ENCODE measurements at places on chromosomes 16 and 17.

DNA sequence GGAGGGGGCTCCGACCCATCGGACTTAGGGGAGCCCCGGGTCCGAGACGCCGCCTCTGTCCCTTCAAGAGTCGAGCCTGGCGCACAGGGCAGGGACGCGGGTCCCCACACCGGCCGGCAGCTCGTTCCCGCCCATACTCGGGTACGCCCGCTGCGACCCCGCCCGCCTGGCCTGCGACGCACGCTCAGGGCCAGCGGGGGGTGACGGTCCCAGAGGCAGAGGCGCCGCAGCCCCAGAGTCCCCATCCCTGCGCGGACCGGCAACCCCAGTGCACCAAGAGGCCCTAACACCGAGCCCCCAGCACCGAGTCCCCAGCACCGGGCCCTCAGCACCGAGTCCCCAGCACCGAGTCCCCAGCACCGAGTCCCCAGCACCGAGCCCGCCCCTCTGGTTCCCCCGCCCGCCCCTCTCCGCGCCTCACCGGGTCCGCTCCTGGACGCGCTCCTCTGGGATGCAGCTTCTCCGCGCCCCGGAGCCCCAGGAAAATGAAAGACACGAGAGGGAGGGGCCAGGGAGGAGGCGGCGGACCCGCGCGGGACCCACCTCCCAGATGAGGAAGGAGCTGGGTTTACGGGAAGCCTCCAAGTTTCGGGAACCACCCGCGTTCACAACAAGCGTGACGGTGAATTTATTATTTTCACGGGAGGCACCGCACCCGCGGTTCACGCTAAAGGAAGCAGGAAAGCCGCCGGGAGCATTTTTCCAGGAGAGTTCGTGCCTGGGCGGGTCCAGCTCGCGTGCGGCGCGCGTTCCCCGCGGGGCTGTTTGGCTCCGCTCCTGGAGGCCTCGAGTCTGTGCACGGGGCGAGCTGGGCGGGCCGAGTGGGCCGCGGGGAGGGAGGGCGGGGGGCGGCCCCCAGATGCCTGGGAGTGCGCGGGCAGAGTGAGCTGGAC is at the start of gene SECTM1:
SECTM1 (minus strand) TSS at position 488 of the 893 bp plus-strand sequence. CDS start 6,526 bp downstream, outside the sequence.
- DNase-seq = no peak

GRCh38 chr16:12061336-12062055 is 85.0 kb downstream of the SNX29 start:
- DNase-seq = no peak

DNA sequence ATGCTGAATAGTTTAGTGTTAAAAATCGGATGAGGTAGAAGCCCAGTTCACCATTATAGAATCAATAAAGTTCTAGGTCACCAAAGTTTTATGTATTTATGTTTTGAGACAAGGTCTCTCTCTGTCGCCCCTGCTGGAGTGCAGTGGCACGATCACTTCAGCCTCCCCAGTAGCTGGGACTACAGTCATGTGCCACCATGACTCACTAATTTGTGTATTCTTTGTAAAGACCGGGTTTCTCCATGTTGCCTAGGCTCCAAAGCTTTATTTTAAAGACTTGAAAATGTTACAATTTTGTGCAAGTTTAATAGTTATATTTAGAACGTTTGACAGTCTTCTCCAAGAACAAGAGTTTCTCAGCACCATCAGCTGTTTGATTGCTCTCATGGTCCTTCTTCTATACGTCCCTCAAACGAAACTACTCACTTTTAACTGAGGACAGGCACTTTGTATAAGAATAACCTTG is 32.1 kb downstream of the NDE1 start:
- no peak for DNase-seq

DNA sequence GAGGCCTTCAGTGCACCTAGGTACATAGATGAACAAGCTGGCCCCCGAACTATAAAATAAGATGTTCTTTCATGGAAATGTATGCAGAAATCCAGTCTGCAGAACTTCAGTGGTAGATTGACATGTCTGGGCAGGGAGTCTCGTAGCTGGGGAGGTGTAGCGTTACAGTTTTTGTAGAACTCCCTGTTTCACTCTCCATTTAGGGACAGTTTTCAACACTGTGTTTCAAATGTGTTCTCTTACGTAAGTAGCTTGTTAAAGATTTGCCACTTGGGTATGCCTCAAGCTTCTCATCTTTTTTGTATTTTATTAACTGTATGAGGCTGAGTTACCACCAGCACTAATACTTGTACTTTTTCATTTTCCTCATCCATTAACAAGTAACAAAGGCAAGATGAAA is 46.6 kb downstream of the PLD6 start:
- no peak for DNase-seq

- no peak for DNase-seq
Measured at GRCh38 chr16:1781254-1781653, 1.1 kb downstream of the SPSB3 start.

DNA sequence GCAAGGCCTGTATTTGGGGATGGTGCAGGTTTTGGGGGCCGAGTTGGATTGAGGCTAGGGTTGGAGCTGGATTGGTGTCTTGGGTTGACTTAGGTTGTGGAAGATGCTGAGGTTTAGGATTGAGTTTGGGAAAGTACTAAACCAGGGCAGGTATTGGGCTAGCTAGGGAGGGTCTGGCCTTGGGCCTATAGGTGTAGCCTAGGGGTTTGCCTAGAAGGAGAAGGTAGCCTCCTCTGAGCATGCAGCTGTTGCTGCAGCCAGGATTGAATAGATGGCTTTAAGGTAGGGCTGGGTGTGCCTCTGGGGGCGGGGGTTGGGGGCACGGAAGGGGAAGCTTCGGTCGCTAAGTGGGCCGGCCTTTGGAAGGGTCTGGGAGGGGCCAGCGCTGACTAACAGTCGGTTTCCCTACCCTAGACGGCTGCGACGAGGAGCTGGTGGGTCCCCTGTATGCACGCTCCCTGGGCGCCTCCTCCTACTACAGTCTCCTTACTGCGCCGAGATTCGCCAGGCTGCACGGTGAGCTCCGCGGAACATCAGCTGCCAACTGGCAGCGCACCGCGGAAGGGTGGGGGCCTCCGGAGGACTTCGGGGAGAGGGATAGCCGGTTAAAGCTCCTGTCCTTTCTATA is 1.2 kb downstream of the CNTNAP1 start:
- no peak for DNase-seq

DNA sequence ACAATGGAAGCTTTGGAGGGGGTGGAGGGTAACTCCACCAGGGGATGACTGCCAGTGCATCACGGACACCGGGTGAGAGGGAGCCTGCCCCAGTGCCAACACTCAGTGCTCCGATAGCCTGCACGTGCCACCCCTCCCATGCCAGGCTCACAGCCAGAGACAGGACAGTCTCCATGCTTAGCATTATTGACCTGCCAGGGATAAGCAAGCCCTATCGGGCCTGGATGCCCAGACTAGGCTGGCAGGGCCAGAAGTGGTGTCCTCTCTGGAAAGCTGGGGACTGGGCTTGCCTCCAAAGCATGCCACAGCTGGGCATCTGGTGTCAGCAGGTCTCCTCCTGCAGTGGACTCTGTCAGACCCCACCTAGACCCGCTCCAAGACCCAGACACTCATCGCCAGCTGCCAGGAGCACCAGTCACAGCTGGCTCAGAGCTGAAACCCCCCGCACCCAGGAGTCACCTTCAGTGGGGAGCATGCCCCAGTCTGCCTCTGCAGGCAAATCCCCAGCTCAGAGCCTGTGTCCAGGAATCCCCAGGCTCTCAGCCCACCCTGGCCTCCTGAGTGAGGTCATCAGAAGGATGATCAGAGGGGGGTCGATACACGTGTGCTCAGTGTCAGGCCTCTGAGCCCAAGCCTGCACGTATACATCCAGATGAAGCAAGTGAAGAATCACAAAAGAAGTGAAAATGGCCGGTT is 1.8 kb upstream of the RHBDF1 start:
- no peak for DNase-seq

GRCh38 chr17:80028030-80028429 is 7.6 kb downstream of the TBC1D16 start:
- DNase-seq = no peak

DNA sequence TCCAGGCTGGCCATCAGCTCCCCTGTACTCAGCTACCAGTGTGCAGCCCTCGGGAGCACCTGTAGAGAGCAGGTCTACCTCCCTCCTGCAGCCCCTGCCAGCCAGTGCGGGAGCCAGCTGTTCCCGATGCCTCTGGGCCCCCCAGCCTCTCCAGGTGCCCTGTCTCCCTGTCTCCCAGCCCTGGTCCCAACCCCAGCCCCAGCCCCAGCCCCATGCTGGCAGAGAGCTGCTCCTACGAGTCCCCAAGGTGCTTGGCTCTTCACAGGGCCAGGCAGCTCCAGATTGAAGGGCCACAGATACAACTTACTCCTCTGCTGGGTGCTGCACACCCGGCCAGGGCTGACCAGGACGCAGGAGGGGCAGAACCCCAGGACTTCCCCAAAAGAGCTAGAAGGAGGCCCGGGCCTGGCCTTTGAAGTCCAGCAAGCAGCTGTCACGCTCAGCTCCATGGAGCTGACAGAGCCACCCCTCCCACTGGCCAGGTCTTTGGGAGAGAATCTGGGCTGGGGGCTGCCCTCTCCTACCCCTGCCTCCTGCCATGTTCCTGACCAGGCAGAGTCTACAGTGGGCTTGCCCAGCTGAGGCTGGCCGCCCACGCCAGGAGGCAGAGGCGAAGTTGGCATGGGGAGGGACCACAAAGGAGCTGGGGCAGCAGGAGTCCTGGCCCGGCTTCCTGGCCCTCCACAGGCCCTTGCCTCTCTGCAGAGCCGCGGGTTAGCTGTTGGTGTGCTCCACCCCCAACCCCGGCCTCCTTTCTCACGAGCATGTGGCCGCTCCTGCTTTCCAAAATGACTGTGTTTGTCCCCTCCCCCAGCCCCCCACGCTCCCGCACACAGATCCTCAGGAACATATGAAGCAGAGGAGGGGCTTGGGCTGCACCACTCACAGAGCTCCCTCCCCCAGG is 9.5 kb upstream of the ADAM11 start:
- DNase-seq = no peak

DNA sequence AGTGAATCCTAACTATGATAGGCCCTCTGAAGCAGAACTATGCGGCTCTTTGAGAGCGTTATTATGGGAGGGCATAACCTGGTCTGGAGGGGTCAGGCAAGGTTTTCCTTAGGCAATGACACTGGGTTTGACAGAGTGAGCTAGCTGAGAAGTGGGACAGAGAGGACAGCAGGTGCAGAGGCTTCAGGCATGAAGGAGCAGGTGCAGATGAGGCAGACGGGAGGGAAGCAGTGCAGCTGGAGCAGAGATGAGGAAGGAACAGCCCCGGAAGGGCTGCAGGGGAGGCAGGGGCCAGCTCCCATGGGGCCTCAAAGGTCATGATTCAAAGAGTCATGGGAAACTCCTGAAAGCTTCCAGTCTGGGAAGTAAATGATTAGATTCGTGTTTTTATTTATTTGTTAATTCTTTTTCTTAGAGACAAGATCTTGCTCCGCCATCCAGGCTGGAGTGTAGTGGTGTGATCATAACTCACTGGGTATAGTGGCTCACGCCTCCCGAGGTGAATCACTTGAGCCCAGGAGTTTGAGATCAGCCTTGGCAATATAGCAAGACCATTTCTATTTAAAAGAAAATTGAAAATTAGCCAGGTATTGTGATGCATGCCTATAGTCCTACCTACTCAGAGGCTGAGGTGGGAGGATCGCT is 5.4 kb downstream of the MARCHF10 start:
- DNase-seq = no peak

DNA sequence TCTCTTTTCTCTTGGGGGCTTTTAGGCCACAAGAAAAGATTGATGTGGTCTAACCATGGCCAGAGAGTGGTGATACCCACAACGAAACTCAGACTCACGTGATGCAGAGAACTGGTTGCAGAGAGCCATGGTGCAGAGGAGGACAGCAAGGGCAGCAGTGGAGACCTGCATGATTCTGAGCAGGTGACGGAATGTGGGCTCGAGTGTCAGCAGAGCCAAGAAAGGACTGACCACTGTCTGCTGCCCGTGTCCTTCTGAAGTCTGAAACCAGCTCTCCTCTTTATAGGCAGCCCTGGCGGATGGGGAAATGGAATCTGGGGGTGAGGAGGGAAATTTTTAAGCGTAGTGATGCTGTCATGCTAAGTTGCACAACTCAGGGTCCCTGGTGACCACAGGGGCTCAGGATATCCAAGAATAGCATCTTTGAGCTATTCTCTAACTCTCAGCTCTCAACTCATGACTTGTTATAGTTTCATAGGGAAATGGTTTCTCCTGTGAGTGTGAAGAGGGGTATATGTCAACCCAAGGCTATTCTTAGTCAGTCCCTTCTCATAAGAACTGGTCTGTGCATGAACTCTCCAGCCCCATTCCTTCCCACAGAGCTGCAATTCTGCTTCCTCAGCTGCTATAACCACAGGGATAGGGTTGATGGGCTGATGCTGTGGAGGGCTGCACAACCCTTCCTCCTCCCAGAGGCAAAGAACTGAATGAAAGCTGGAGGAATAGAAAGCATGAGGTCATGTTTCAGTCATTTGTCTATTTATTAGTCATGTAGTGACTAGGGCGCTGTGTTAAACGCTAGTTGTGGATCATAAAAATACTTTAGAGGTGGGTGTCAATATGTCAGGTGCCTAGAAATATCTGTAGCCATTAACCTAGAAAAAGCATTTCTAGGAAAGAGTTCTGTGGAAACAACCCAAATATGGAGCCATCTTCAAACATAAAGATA is at the start of gene CCL3:
CCL3 (minus strand) TSS at position 256 of the 949 bp plus-strand sequence; CDS start at position 171, 85 bp downstream.
- DNase-seq = no peak

GRCh38 chr17:78063489-78063888 is 65.1 kb downstream of the TMC6 start:
- DNase-seq = no peak

DNA sequence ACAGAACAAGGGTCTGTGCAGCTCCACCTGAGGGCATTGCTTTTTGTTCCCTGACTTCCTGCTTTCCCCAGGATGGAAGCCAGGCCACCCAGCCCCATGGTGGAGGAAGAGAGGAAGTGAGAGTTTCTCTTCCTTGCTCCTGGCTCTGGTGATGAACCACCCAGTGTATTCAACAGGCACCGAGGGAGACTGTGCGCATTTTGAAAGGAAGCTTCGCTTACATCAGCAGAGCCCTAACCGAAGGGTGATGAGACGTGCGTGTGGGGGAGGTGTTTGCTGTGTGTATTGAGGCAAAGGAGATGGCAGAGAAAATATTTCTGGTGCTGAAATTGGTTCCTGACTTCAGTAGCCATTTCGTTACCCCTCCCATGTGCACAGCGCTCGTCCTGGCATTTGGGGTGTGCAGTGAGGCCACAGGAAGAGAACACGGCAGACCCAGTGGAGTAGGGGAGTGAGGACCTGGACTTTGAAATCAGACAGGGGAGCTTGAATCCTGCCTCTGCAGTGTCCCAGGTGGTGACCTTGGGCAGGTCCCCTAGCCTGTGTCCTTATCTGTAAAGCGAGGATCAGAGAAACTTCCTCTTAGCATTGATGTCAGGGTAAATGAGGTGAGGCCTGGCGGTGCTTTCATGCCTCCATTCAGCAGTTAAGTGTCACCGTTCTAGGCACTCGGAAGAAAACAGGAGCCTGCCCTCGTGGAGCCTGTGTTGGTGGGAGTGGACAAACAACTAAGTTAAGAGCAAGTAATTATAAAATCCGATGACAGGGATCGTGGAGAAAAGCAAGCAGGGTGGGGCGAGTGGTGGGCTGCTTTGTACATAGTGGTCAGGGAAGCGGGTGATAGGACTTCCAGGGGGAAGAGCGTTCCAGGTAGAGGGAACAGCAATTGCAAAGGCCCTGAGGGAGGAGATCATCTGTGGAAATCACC is 7.4 kb downstream of the CMIP start:
- DNase-seq = no peak

GRCh38 chr16:53018834-53019416 is 33.8 kb downstream of the CHD9NB start:
- DNase-seq = no peak

- DNase-seq = no peak
Measured at GRCh38 chr16:69482410-69482991, 58.1 kb downstream of the CYB5B start.

GRCh38 chr17:43142153-43142552 is 17.0 kb upstream of the BRCA1 start:
- DNase-seq = no peak

- no peak for DNase-seq
Measured at GRCh38 chr16:25922438-25922837, 230.7 kb downstream of the HS3ST4 start.

- DNase-seq = no peak
Measured at GRCh38 chr16:46701615-46702014, 12.2 kb downstream of the ORC6 start.

All from stimulated activated CD4-positive, alpha-beta T cell treated with anti-CD3 and anti-CD28 coated beads, TNF-alpha, amount 100 ng/mL, for 4 hours (primary cell).